HS-27A (cell line): ENCODE measurements at places on chromosomes 6 and 20.
A peak's percentile ranks its signal among the peaks of the same experiment; 100 is the strongest.

GRCh38 chr6:33082702-33083101, 6.9 kb downstream of the HLA-DPB1 start:
- peak; percentile 29 for DNase-seq

GRCh38 chr6:141395443-141396008, 737.2 kb upstream of the GJE1 start:
- DNase-seq = no peak

DNA sequence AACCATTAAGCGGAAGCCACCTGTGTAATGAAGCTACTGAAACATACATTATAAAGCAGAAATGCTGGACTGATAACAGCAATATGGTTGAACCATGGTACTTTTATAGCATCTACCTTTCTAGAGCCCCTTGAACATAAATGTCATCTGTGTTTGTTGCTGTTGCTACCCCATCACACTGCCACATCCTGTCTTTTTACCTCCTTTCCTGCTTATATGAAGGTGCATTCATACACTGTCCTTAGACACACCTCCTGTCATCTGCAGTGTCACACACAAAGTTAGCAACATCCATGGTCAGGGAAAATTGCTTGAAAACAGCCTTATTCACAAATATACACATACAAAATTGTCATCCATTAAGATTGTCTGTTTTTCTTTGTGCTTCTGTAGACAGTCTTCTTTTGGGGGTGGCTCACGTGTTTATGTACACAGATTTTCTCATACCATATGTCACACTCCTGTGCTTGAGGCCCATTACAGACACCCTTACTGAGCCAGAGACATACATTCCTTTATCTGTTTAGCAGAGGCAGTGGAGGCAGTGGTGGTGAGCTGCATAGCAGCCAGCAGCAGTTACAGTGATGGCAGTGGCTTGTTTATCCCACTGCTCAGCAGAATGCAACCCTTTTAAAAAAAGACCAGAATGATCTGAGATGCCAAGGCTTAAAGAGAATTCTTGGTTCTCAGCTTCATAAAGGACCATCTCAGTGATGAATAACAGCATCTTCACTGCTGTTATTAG, 25.9 kb downstream of the C6orf62 start:
- no peak for DNase-seq

DNA sequence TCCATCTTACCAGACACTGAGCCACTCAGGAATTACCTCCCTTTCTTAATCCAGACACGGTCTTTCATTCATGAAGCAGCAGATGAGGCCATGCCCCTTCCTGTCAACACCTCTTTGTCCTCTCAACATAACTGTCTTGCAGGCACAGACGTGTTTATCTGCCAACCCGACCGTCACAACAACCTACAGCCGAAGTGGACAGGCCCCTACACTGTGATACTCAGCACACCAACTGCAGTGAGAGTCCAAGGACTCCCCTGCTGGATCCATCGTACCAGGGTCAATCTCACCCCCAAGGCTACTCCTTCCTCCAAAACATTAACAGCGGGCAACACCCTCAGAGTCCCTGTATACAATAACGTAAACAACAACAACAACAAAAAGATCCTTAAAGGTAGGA, 30.6 kb upstream of the ULBP3 start:
- DNase-seq = no peak
